ENCODE measurements at places on chromosomes 2 and 18. TPM values are rescaled to one million over a fixed set of nuclear protein-coding genes. Genes with fewer than 3 reads are reported as not detected.

MYCN gene
- total RNA-seq, result 149 TPM

ADRA2B gene
- 0.79 TPM for total RNA-seq

MROH2A gene
- total RNA-seq, result not detected

HOXD4 gene
- total RNA-seq, result 1.3 TPM

IL1R1 gene
- not detected for total RNA-seq

MSTN gene
- 0.36 TPM for total RNA-seq

RNF181 gene
- 75.8 TPM for total RNA-seq

GRCh38 chr2:26838121-26838906 is 9.6 kb upstream of the DPYSL5 start:
- no peak for DNase-seq

GRCh38 chr2:24540011-24540477 is 49.0 kb downstream of the NCOA1 start:
- DNase-seq, result no peak

DNA sequence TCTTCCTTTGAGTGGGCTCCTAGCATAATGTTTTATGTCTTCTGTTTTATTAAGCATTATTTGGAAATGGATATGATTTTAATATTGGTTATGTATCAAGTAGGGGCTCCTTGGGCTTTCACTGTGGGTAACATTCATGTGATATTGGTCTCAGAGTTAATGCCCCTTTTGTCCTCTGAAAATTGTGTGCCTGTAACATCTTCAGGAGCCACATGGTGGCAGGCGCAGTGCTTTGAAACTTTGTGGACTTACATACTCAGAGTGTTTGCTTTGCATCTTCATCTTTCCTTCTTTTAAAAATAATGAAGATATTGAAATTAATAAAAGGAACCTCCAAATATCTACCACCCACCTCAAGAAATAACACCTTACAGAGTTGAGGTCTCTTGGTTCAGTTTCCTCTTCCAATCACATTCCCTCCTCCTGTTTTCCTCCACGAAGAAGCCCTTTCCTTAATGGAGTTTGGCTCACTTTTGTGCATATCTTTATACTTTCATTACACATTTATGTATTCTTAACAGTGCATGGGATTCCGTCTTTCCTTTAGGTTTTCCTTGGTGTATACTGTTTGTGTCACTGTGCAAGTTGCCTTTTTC is 73.5 kb downstream of the LIMS1 start:
- DNase-seq, result no peak

- DNase-seq, result no peak
Observed at GRCh38 chr2:131056204-131056931, 36.9 kb downstream of the FAM168B start.

GRCh38 chr2:2057125-2057721 is 273.9 kb downstream of the MYT1L start:
- DNase-seq, result no peak

DNA sequence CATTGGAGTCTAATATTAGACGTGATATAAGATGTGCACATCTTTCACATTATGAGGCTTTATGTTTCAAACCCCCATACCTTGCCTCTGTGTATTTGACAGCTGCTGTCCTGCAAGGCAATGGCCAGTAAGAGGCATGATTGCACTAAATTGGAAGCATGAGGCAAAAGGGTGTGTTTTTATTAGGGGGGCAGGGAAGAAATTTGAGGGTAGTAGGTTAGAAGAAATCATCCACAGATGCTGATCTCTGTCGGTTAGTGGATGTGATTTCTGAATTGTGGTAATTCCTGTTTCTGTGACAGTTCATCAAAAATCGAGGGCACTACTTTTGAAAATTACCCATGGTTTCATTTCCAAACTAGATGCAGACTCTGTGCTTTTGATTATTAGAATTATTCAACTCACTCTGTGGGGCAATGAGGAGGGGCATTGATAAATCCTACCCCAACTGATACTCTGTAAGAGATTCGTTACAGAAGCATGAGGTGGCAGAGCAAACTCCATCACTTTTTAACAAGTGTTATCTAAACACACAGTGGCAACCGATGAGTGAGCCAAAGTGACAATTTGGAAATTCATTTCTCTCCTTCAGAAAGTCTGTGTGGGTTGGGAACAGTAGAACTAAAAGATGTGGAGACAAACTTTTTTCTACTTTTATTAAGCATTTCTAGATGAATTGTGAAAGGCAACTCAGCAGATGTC is 453.0 kb downstream of the ARHGAP15 start:
- DNase-seq, result no peak

- no peak for DNase-seq
Observed at GRCh38 chr2:78873526-78873925, 152.0 kb upstream of the REG3G start.

DNA sequence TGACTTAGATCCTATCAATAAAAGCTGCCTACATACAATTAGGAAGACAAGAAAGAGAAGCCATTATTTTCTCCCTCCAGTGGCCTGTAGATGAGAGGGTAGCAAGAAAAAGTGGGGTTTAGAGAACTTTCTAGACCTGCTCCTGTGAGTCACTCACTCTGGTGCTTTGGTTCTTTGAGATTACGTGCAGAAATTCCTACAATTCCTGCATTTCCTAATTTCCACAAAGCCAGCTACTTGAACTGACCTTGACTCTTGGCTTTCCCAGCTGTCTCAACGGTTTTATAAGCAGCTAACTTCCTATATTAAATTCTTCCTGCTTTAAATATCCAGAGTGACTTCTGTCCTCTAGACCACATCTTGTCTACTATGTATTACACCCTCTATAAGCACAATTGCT is 899.5 kb upstream of the KLHL29 start:
- no peak for DNase-seq

DNA sequence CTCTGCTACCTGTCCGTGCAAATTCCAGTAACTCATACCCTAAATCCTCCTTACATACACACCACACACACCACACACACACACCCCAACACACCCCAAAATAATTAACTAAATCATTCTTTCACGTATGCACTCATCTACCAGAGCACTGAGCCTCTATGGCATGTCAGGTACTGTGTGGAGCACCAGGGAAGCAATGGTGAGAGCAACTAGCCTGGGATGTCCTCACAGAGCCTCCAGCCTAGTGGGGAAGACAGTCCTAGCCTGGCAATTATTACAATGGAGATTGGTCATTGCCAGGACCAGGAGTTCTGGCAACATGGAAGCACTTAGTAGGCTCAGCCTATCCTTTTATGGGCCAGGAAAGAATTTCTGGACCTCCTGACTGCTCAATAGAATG is 72.7 kb upstream of the LCLAT1 start:
- DNase-seq, result no peak

GRCh38 chr2:228767196-228767595 is 503.9 kb downstream of the PID1 start:
- no peak for DNase-seq

- DNase-seq, result no peak
Observed at GRCh38 chr2:65061910-65062339, 5.7 kb downstream of the CEP68 start.

DNA sequence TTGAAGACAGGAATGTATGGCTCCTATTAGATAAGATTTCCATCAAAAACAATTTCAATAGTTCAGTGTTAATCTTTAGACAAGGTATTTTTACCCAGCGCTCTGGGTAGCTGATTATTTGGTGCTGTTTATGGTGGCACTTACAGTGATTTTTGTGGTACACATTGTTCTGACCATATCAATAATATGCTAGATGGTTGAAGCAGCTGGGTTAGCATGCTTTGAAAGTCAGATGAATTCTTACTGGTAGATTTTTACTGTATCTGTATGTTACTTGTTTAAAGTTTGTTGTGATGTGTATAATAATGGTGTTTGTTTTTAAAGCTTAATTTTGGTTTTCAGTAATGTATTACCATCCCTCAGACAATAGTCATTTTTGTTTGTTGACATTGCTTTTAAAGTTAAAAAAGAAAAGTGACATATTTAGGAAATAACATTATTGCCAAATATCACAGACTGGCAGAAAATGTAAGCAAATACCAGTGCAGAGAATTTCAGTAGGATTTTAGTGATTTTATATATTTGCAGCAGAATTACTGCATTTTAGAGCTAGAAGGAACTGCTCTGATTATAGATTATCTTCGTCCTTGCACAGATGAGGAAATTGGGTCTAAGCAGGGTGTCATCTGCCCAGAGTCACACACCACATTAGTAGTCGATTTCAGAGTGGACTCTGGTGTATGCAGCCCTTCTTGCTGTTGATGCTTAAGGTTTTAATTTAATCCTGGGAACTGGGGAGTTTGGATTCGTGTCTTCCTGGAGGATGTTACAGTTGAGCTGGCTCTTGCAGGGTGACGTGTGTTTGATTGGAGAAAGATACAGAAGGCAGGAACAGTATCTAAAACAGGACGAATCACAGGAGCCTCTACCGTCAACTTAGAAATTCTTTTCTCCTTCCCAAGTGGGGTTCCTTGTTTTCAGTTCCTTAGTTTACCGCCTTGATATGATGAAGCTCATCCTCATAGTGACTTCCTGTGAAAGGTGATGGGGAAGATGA is 6.6 kb downstream of the SOCS6 start:
- no peak for DNase-seq

DNA sequence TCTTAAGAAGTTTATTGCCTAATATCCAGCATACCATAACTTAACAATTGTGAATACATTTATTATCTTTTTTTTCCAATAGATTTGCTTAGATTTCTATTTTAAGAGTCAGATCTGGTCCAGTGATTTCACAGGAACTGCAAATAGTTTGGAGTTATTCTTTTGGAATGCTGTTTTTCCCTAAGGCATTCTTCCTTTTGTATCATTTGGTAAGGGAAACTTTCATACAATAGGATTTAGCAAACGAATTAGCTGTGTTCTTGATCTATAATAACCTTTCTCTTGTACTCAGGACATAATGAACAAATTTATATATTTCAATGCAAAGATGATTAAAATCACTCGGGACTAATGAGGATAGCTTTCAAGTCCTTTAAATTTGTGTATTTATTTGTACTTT is 201.6 kb downstream of the ERBB4 start:
- DNase-seq, result no peak

DNA sequence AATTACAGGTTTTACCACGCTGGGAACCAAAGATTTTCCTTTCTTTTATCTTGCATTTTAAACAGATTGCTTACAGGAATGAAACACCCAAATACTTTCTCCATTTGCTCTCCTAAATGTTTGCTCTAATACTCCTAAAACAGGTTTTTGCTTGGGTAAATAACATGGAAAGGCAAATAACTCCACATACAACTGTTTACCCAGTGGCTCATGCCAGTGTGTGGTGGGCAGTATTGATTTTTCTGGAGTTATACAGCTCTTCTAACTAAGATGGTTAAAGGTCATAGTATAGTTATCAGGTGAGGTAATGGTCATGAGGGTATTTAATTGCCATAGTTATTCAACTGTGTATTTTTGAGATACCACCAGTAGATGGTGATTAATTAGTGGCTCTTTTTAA is 61.2 kb upstream of the RAB27B start:
- DNase-seq, result no peak
